ENCODE measurements at places on chromosomes 6 and 20.

- no peak for DNase-seq
Observed at GRCh38 chr20:43167021-43167420, 22.7 kb downstream of the PTPRT start.

- no peak for DNase-seq
Observed at GRCh38 chr6:5132731-5133130, 47.6 kb downstream of the PPP1R3G start.

GRCh38 chr20:10672624-10673127 lies 1.1 kb downstream of the JAG1 start:
- DNase-seq, result peak; percentile 29

GRCh38 chr6:46011188-46012085 lies 4.2 kb downstream of the CLIC5 start:
- DNase-seq, result peak; percentile 32

DNA sequence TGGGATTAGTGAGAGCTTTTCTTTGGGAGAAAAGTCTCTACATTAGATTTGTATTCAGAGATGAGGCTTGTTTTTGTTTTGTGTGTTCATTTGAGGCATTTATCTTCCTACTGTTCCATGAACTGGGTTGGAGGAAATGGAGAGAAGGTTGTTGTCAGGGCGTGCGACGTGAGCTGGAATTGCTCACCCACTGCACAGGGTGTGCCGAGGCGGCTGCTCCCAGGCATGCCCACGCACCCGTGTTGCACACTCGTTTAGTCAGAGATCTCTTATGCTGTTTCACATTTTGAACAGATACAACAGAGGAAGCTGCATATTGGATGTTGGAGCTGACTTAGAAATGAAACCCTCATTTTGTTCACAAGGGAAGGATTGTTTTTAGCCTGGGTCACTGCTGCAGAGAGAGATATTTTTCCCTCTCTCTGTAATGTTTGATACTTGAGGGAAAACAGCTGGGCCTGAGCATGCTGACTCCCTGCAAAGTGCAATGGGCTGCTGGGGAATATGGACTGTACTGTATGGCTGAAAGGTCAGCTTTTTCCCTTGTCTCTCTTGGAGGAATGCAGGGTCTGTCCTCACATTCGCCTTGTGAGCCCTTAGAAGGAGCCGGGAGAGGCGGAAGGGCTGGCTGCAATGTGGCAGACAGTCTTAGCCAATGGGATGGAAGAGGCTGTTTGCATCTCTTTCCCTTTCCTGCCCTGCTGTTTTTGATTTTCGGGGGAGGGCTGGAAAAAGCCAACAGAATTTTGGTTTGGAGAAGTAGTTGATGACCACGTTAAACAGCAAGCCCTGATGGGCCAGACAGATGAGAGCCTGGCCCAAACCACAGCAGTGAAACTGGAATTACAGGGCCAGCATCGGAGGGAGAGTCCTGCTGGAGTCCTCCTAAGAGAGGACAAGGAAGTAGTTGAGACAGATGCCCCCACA lies 170.8 kb downstream of the SASH1 start:
- DNase-seq, result no peak

DNA sequence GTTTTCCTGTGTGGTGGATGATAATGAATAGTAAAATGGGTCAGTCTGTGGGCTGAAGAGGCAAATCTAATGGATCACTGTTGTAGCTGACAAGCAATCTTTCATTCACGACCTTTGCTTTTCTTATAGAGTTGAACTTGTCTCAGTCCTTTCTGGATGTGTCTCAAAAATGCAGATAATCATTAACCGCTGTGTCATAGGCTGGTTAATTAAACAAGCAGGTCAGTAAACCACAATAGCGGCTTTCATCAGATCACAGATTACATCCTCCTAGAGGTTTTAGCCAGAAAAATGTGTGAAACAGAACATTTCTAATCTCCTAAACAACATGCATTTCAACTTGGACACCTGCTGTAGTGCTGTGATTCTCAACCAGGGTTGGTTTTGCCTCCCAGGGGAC lies 2.5 kb upstream of the METTL24 start:
- DNase-seq, result no peak

- no peak for DNase-seq
Observed at GRCh38 chr20:58267389-58268215, 39.1 kb upstream of the ANKRD60 start.

DNA sequence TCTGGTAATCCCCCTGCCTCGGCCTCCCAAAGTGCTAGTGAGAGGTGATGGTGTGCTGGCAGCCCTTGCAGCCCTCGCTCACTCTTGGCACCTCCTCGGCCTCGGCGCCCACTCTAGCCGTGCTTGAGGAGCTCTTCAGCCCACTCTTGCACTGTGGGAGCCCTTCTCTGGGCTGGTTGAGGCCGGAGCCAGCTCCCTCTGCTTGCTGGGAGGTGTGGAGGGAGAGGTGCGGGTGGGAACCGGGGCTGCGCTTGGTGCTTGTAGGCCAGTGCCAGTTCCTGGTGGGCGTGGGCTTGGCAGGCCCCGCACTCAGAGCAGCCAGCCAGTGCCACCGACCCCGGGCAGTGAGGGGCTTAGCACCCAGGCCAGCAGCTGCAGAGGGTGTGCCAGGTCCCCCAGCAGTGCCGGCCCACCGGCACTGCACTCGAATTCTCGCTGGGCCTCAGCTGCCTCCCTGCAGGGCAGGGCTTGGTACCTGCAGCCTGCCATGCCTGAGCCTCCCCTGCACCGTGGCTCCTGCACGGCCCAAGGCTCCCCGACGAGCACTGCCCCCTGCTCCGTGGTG lies 189.0 kb upstream of the ASCC3 start:
- no peak for DNase-seq

DNA sequence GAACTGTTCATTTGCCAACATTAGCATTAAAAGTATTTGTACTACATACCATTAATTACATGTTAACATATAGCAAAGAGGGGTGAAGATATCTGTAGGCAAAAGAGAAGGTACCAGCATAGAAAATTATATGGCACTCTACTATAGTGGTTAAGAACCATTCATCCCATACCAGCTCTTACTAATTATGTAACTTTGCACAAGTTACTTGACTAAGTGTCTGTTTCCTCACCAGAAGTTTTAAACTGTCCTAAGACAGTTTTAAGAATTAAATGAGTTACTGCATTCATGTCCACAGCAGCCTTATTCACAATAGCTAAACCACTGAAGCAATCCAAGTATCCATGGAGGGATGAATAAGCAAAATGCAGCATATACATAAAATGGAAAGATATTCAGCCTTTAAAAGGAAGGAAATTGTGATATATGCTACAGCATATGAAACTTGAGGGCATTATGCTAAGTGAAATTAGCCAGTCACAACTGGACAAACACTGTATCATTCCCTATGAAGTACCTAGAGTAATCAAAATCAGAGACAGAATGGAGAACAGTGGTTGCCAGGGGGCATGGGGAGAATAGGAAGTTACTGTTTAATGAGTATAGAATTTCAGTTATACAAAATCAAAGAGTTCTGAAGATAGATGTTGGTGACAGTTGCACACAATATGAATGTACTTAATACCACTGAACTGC lies 98.9 kb downstream of the RNGTT start:
- no peak for DNase-seq

GRCh38 chr6:170212051-170212756 lies 78.7 kb downstream of the DLL1 start:
- no peak for DNase-seq

- DNase-seq, result no peak
Observed at GRCh38 chr6:63844287-63844686, 208.7 kb downstream of the PHF3 start.

GRCh38 chr6:64012351-64013001 lies 376.9 kb downstream of the PHF3 start:
- no peak for DNase-seq

- DNase-seq, result no peak
Observed at GRCh38 chr20:6165346-6165745, 42.5 kb upstream of the FERMT1 start.

- no peak for DNase-seq
Observed at GRCh38 chr6:106147476-106147875, 61.3 kb downstream of the PRDM1 start.

DNA sequence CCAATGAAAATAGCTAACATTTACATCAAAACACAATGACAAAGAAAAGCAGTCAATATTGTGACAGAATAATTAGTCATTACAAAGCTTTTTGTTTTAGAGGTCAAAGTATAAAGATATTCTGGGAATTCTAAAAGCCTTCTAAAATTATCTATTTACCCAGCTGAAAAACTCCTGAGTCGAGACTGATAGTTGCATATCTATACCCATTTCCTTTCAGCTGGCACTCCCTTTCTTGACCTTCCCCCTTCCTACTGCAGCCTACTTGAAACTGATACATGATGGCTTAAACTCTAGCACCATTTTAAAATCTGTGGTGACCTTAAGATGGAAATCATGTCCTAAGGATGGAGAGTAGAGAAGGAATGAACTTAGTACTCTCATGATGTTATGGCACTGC lies 38.6 kb downstream of the LMBRD1 start:
- no peak for DNase-seq

DNA sequence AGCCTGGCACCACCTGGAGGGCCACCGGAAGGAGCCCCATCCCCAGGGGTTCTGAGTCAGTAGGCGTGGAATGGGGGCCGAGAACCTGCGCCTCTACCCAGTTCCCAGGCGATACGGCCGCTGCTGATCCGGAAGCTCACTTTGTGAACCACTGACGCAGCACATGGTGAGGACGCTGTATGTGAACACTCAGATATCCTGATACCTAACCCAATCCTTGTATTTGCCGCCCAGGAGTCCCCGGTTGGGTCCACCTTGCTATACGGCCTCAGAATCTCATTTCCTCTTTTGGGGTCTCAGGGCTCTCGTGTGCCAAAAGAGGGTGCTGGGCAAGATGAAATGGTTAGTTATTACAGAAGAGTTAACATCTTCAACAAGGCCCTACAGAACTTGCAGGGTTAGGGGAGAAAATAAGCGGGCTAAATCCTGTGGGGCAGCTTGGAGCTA lies 604 bp upstream of the RAB5IF start:
- DNase-seq, result peak; percentile 26

- no peak for DNase-seq
Observed at GRCh38 chr6:46983007-46983411, 59.1 kb downstream of the ADGRF1 start.

DNA sequence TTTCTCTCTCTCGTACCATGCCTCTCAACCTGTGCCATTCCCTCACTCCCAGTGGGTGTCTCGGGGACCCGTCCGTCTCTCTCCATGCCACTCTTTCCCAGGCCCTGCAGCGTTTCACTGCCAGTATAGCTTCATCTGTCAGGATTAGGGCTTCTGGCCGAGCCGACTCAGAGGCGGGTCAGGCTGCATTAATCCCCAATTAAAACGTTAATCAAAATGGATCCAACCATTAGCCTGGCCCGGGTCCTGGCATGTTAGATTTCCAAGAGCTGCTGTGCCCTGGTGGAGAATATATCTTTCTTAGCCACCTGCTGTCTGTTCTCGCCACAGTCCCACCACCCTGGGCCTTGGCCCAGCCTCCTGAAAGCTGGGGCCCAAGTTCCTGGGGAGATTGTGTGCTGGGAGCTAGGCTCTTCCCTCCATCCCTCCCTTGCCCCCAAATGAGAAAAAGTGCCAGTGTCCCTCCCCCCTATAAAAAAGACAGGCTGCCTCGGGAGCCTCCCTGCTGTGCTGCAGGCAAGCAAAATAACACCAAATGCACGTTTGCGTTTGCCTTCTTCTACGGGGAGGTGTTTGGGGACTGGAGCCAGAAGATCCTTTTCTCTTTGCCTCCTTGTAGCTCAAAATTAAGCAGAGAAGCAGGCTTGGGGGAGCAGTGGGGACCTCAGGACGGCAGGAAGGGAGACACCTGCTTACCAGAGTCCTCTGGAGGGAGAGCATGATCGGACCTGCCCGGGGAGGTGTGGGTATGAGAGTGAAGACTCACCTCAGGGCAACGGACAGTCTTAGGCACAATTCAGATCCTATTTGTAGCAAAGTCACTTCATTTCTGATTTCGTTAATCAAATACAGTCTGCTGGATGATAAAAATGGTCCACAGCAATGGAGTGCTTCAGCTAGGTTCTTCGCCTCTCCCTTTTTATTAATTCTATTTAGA lies 3.0 kb downstream of the KCNG1 start:
- DNase-seq, result no peak

- no peak for DNase-seq
Observed at GRCh38 chr6:154962753-154963152, 32.4 kb upstream of the TIAM2 start.

GRCh38 chr6:44260451-44261297 lies 3.3 kb upstream of the SLC35B2 start:
- no peak for DNase-seq

GRCh38 chr6:142913511-142914047 lies 31.4 kb downstream of the HIVEP2 start:
- peak; percentile 43 for DNase-seq

DNA sequence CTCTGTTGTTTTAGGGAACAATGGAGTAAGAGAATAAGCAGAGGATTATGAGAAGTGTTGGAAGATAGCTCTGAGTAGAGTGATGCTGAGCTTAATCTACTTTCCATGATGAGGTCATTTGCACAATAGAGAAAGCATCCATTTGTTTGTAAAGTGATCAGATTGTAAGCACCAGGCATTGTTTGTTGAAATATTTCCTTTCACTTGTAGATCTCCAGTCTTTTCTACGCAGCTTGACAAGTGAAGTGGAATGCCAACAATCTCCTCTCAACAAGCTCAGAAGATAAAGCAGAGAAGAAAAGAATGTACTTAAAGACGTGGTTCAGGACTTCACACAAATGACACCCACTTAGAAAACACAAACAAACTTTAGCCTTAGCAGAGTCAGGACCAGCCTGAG lies 80.1 kb upstream of the MARCKS start:
- DNase-seq, result no peak

DNA sequence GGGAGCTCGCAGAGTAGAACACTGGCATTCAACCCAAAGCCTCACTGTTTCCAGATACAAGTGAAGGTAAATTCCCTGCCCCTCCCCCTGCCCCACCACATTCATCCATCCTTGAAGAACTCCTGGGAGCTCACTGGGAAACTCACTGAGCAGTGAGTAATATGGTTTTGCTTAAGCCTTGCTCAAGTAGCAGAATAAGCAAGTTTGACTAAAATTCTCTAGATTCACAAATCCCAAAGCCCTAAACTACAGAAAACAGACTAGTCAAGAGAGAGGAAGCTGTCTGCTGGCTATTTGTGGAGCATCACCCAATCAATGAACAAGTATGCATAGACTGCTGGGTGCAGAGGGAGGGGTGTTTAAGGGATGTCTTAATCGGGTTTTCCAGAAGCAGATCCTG lies 82.1 kb downstream of the UNC5CL start:
- no peak for DNase-seq

DNA sequence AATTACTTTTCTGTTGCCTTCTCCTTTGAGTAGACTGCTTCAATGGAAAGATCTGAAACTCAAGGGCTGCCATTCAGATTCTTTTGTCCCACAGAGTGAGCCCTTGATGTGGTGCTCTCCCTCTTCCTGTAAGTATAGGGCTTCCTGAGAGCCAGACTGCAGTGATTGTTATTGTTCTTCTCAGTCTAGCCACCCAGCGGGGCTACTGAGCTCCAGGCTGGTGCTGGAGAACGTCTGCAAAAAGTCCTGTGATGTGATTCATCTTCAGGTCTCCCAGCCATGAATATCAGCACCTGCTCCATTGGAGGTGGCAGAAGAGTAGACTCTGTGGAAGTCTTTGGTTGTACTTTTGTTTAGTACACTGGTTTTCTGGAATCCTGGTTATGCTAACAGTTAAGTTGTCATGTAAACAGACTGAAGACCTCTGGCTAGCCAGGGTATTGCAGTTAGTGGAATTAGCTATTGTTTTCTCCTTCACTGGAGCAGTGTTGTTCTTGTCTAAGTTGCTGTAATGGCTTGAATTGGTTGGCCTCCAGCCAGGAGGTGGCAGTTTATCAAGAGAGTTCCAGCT lies 240.9 kb downstream of the COL12A1 start:
- DNase-seq, result no peak

- DNase-seq, result no peak
Observed at GRCh38 chr6:157019733-157020132, 242.6 kb downstream of the ARID1B start.
